ENCODE measurements at places on chromosomes 3 and 15.
A peak's percentile ranks its signal among the peaks of the same experiment; 100 is the strongest.

DNA sequence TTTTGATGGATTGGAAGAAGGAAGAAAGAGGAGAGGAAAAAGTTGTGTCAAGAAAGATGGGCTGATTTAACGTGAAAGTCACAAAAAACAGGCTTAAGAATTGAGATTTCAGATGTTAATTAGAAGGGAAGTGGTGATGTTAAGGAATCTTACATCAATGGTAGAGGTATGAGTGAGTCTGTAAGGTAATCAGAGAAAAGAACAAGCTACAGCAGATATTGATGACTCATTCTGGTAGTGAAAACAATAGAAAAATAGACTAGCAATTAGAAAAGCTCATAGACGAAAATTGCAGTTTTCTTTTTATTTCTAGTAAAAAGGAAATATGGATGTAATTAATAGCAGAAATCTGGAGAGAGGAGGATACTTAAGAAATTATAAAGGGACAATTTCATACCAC, 559.6 kb downstream of the MCTP2 start:
- no peak for DNase-seq

DNA sequence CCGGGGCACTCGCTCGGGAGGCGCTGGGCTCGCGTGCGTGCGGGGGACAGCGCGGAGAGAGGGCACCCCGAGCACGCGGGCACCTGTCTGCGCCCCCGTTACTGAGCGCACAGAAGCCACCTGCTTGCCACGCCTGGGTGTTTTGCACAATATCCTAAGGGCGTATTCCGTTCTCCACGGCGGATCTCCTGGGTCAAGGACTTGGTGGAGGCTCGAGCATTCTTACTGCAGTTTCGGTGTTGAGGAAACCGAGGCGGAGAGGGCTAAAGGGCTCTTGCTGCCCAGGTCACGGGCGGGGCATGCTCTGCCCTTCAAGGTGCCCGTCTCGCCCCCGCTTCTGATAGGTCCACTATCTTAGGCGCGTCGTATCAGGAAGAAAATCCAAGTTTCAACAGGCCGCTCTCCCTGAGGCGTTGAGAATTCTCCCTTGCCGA, 526 bp downstream of the GPD1L start:
- DNase-seq = no peak

DNA sequence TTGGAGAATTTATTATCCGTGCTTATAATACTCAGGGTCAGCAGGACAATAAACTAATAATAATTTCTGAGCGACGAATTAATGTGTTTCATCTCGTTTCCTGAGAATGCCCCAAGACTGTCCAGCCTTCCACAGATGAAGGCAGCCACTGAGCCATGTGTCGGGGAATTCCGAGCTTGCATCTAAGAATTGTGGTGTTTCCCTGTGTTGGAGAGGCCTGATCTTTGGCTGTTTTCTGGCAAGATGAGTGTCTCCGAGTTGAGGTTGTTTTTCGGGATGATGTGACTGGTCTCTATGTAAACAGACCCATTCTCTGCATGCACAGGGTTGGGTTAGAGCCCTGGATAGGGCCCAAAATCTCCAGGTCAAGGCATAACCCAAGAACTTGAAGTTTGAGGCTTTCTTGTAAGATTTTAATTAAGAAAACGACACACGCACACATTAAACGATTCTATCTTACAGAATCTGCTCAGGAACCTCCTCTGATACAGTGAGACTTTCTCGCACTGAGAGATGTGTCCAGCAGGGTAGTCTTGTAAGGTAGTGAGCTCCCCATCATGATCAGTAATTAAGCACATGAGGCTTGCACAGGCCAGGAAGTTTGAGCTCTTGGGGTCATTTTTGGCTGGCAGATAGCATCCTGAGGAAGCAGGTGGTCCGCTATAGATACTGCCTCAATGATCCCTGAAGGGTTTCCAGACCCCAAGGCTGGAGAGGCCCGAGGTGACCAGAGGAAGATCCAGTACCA, 14.4 kb downstream of the FGD5 start:
- DNase-seq = no peak

DNA sequence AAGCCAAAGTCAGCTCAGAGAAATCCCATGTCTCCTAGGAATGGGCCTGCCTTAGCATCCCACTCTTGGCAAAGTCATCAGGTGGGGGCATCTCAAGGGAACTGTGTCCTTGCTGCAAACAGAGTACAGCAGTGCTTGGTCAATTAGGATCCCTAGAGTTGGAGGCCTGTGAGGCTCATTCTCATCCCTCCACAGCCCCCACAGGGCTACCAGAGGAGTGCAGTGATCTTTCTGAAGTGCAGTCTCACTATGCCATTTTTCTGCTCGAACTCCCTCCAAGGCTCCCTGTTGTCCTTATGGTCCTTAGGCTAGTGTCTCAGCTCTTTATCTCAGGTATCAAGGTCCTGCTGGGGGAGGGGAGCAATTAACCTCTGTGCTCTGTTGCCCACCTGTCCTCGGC, 31.1 kb downstream of the TMEM40 start:
- no peak for DNase-seq

DNA sequence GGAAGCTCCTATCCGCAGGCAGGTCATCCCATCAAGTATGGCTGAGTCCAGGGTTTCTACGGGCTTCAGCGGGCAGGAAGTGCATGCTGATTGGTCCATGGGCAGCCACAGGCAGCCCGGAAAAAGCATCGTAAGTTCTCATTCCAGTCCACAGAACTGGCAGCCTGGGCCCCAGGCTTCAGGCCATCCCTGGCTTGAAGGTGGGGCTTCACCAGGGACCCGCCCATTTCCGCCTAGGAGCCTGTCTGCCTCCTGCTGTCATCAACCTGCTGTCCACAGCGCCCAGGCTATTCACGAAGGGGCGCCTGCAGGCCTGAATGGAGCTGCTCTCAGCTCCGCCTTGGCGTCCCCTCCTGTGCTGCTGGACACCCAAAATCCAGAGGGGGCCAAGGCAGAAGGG, 13.9 kb downstream of the PCYT1A start:
- no peak for DNase-seq

DNA sequence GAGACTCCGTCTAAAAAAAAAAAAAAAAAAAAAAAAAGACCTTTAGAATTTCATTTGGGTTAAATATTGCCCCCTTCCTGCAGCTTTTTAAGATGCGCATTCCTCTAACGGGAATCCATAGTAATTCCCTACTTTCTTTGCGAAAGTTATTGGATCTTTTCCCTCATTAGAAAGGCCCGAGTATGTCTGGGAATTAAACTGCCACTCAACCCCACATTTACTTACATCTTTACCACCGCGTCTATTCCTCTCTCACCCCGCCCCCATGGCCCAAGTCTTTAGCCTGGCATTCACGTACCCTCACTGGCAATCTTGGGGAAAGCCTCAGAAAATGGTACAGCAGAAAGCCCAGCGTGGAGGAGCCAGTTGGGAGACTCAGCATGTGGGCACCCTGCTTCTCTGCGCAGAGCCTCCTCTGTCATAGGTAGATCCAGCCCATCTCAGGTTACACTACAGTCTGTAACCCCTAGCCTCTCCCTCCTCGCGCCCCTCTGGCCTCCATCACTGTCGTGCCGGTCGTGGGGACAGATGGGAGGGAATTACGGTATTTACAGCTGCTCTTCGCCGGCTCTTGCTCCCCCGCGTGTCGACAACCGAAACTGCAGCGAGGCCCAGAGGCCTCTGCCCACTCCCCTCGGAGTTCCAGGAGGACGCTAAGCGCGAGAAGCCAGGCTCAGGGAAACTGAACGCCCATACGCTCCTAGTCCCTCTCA, 6.4 kb upstream of the ANKDD1A start:
- no peak for DNase-seq

GRCh38 chr3:177478170-177478867, 281.0 kb upstream of the TBL1XR1 start:
- no peak for DNase-seq

- no peak for DNase-seq
These were observed 6.9 kb downstream of the PLCH1 start for GRCh38 chr3:155737844-155738460.

DNA sequence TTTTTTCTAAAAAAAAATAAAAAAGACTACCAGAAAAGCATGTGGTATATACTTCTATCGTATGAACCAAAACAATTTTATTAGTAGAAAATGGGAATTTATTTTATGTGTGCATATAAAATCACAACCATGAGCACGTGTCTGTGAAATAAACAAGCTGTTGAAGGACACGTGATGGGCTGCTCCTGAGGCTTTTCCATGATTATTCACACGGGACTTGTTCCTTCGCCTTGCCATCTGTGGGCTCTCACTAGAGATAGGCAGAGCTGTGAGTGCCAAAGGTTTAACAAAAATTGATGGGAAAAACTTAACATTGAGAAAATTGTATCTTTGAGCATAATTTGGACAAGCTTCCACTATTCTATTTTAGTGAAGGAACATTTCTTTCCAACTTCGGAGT, 12.4 kb upstream of the ETV5 start:
- no peak for DNase-seq

DNA sequence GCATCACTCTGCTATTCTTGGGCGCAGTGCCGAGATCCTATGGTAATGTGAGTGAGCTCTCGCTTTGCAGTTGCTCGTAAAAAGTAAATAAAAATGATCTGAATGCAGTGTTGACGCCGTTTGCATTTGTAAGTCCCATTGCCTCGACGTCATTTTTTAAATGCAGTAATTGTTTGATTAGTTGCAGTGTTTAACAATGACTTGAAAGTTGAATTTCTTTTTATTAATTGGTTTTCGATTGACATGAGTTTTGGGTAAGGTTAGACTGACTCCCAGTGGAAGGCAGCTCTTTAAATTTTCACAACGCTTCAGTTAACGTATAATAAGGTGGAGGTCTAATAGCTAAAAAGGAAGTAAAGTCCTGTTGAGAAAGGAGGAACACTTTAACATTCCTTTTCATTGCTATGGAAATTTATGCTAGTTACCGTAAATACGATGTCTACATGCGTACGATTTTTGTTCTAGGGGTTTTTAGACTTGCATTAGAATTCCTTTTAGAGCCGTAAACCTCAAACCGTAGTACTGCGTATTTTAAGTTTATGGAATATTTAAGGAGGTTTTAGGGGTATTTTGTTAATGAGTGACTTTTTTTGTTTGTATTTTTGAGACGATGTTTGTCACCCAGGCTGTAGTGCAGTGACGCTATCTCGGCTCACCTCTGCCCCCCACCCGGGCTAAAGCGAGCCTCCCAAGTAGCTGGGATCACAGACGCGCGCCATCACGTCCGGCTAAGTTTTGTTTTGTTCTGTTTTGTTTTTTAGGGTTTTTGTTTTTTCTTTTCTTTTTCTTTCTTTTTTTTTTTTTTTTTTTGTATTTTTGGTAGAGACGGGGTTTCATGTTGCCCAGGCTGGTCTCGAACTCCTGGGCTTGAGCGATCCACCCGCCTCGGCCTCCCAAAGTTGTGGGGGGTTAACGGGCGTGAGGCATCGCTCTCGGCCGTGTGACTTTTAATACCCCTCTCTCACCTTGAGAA, 1.4 kb downstream of the MORF4L1 start:
- DNase-seq = no peak

DNA sequence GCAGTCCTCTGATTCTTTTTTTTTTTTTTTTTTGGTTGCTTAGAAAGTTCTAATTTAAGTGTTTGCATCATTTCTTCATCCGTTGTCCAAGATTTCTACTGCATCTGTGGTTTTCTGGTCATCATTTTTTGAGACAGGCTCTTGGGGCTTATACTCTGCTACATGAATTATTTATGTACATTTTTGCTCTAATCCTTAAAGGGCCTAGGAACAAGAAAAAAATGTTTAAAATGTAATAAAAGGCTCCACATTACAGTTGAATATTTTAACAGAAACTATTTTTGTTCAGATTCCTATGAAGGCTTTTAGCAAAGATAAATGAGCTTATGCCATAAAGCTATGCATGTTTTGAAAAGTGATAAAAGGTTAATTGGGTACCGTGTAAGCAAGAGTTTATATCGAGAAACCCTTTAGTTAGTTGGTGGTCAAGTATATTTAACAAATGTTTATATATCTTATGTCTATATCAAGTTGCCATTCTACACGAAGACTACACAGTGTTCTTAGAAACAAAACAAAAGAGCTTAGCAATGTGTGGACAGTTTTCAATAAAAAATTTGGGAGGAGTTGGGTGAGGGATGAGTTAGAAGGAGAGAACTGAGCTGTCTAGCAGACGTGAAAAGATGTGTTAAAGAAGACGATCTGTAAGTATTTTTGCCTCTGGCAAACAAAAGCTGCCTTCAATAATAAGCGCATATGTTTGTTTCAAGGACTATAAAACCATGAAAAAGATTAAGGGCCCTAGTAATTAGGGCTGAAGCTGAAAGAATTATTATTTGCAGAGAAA, 563.6 kb upstream of the NAALADL2 start:
- no peak for DNase-seq

GRCh38 chr3:170638988-170639387, 53.1 kb upstream of the SLC7A14 start:
- no peak for DNase-seq

GRCh38 chr3:125512135-125512920, 7.7 kb downstream of the SNX4 start:
- no peak for DNase-seq

GRCh38 chr3:119145500-119146167, at the start of gene TEX55:
TEX55 (plus strand) TSS chr3:119146165; CDS start chr3:119146190, 25 bp downstream.
- DNase-seq = peak; percentile 48

GRCh38 chr3:185552358-185552877, at the start of gene LIPH:
LIPH (minus strand) TSS chr3:185552588; CDS start chr3:185552471, 117 bp downstream.
- DNase-seq = no peak

DNA sequence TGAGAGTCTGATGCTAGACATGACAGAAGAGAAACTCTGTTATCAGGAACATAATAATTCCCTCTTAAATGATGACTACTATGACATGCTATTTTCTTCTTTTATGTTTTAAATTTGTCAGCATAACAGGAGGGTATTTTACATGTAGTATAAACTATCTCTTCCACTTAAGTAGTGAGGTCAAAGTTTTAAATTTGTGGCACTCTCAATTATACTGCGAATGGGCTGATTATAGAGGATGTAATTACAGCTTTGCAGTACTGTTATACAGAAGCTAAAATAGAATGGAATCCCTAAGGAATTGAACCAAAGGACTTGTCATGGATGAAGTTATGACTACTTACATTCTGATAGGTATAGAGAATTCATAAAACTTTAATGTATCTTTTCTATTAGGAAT, 34.3 kb downstream of the CMSS1 start:
- DNase-seq = no peak

DNA sequence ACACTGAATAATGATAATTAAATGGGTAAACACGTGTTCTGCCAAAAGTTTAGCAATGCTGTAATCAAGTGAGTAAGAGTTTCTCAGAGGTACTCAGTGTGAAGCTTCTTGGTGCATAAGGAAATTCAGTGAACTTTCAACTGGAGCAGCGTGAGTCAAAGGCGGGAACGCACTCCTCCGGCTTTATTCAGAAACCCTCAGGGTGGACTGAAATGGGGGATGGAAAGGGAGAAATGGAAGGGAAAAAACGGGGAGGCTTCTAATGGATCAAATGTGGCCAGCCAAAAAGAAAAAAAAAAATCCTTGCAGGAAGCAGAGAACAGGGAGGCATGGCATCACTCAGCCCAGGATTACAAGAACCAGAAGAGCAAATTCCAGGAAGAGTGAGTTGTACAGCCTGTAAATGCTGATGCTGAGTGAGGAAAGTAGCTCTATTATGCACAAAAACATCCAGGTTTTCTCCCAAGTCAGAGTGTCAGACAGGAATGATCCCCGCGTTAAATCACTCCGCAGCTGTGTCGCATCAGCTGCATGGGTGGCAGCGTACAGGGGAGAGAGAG, 85.3 kb downstream of the ASB7 start:
- DNase-seq = no peak
